ENCODE measurements at places on chromosomes 16 and 17.

- DNase-seq: peak; percentile 72
Measured at GRCh38 chr17:57480438-57481196, 224.3 kb downstream of the MSI2 start.

DNA sequence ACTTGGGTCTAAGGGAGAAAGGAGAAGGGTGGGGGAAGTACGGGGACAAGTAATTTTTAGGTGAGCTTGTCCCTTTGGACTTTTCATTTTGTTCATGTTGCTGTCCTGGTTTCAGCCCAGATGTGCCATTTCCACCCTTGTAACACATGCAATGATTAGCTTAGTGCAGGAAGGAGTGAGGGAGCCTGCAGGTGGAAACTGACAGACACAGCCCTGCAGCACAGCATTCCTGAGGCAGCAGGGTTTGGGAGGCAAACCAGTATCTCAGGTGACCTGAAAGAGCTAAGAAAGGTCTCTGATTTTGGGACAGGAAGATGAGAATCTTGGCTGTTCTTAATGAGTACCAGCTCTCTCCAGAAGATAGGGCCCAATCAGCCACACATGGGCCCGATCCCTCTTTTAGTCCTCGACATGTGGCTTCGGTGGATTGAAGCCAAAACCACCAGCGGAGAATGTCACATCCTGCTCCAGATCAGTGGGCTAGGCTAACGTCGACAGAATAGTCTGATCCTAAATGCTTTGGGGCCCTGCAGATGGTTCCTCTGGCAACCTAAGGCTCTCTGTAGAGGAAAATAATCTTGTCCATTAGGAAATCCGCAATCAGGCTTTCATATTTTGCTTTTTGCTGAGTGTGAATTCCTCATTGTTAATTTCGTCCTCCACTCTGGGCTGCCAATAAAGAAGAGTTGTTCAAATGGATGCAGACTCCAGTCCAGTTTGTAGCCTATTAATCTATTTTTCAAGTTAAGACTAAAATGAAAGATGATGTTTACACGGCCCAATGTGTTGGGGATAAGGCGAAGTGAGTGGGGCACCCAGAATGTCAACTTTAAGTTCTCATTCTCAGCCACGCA lies 3.8 kb upstream of the RNF157 start:
- peak; percentile 50 for DNase-seq

DNA sequence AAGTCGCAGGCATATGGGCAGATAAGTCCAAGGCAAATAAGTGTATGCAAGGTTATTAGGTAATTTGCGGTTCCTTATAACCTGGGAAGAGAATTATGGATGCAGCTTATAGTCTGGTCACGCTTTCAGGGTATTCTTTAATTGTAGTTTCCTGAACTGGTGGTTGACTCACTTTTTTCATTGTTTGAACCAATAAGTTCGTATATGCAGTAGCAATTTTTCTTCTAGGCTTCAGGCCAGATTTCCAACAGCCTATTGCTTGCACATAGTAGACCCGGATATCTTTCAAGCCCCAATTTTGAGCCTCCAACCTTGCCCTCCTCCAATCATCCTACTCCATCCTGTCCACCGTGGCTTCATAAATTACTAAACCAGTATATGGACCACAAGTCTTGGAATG lies 12.8 kb downstream of the CEP95 start:
- DNase-seq: no peak

DNA sequence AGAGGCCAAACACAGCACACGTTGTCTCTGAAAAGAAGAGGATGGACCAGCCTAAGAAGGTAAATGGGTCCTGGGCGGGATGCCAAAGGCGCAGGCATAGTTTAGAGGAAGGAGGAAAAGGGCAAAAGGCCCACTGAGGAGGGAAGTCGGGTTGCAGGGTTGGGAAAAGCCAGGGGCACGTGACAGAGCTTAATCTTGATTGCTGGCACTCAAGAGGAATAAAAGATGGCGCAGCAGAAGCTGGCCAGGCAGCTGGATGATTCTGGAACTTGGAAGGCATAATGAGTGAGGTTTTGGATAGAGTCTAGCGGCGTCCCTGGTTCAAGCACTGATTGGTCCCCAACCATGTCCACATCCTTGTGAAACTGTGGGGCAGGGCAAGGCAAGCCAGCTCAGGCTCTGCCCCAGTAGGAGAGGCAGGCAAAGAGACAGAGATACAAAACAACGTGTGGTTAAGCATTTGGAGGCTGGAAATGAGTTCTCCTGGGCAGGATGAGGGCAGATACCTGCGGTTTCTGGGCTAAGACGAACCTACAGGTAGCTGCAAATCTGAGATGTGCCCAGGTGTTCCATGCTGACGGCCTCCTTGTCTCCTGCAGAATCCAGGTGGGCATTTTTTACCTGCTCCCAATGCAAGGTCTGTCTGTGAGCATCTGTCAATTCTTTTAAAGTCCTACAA lies 52.7 kb upstream of the CIBAR2 start:
- no peak for DNase-seq

GRCh38 chr16:21117567-21117966 lies 33.1 kb downstream of the DNAH3 start:
- DNase-seq: no peak

GRCh38 chr17:82924812-82925211 lies 85.0 kb upstream of the ZNF750 start:
- peak; percentile 10 for DNase-seq

- DNase-seq: no peak
Measured at GRCh38 chr17:12085076-12085949, 64.6 kb downstream of the MAP2K4 start.

DNA sequence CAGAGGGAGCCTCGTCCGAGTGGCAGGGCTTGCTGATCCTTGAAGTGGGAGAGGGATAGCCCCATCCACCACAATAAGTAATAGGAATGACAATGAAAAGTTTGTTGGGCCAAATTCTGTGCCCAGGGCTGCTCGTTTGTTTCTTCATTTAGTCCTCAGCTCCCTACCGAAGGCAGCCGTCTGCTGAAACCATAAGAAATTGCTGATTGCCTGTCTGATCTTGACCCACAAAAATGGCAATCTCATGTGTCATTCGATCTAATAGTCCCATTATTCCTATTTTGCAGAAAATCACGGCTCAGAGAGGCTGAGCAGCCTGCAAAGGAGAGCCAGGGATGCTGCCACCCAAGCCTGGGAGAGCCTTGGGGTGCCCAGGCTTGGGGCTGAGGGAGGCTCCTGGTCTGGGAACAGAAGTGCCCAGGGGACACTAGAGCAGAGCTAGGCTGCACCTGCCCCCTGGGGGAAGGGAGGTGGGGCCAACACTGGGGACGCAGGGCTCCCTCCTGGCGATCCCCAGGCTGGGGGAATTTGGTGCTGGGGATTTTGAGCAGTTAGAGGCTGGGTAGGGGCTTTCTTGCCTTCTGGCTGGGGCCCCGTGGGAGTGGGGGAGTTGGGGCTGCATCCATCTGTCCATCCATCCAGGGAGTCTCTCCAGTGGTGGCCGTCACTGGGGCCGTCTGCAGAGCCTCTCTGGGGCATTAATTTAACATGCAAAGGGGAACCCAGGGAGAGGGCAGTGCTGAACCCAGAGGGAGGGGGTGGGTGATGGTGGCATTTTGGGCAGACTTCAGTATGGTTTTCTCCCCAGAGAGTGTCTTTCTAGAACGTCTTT lies 53.5 kb downstream of the SOCS1 start:
- DNase-seq: no peak

- DNase-seq: no peak
Measured at GRCh38 chr17:6639014-6639585, 1.4 kb downstream of the KIAA0753 start.

DNA sequence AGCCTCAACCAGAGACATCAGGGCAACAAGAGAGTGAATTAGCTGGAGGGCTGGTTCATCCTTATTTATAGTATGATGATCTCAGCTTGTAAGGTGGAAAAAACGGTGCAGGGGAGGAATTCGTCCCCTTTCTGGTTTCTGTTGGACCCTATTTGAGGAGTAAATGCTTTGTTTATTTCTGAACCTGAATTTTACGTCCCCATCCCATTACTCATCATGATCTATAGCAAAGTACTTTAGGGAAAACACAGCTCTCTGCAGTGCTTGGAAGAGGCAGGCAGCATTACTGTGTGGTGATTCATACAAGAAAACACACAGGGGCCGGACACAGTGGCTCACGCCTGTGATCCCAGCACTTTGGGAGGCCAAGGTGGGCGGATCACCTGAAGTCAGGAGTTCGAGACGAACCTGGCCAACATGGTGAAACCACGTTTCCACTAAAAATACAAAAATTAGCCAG lies 8.0 kb upstream of the VAT1L start:
- DNase-seq: peak; percentile 83

GRCh38 chr16:35714665-35715064 lies 2255.3 kb downstream of the TP53TG3F start:
- no peak for DNase-seq

DNA sequence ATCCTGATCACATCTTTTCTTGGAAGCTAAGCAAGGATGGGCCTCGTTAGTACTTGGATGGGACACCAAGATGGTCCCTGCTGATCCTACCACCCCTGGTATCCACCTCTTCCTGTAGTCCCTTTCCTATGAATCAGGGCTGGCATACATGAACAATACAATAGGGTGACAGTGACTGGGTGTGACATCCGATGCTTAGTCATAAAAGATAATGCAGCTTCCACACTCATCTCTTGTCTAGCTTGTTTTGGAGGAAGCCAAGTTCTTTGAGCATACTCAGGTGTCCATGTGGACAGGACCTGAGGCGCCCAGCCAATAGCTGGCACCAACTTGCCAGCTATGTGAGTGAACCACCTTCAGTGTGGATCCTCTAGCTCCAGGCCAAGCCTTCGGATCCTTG lies 62.5 kb upstream of the NFAT5 start:
- no peak for DNase-seq

DNA sequence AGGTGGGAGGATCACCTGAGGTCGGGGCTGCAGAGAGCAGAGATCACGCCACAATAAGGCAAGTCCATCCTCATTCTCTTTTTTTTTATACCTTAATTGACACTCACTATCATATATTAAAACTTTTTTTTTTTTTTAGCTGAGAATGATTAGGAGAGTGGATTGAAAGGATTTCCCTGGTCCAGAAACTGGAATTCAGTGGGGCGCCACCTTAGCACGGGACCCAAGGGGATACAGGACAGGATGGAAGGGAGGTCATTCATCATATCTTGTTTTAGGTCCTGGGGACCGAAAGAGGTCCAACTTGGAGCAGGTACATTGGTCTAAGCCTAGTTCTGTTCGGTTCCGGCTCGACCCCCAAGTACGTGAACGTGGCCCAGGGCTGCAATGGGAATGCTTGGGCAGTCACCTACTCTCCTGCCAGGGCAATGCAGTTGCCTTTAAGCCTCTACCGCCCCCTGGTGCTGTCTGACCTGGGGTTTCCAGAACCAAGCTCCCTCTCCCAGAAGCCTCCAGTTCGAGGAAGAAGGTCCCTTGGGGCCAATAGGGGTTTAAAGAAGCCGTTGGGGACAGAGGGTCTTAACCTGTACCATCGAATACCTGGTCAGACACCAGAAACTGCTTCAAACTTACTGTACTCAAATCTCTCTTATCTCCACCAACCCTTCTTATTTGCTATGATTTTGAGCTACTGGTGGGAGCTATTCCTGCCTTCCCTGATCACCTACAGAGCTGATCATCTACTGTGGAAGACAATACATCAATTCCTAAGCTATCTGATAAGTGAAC lies 19.9 kb upstream of the GPATCH8 start:
- peak; percentile 83 for DNase-seq

DNA sequence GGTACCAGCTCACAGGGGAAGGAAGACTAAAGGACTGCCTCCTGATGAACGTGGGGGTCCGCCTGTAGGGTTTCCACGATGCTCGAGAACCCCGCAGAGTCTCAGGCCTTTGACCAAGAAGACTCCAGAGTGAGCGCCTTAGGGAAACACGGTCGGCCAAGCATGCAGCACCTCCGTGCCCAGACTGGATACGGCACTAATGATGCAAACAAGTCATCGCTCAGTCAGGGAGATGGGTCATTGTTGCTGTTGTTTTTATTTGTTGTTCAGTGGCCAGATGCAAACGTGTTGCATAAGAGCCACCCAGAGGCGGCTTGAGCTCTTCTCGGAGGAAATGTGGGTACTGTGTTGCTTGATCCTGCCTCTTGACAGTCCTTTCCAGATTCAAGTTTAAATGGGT lies 19.3 kb upstream of the RBFOX3 start:
- DNase-seq: no peak

GRCh38 chr17:80248894-80249710 lies 11.6 kb upstream of the RNF213 start:
- DNase-seq: no peak

DNA sequence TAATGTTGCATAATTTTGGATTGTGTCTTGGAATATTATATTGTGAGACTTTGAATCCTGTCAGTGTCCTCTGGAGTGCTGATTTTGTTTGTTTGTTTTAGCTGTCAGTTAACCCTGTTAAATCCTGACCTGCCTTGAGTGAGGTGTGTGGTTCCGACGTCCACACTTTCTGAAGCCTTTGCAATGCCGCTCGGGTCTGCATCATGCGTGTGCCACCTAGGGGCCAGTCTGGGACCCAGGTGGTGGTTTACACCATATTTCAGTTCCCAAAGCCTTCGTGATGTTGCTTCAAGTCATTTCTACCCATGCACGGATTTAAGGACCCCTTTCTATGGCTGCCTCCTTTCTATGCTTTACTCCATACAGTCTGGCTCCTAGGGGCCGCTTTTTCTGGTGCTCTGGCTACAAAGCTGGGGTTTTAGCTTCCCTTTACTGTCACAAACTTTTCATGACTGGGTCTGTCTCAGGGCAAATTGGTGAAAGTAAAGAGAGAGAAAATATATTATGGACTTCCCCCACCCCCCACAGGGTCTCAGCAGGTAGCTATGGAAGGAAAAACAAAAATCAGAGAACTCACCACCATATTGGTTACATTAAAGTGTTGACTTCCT lies 11.4 kb upstream of the OR4D1 start:
- peak; percentile 5 for DNase-seq

DNA sequence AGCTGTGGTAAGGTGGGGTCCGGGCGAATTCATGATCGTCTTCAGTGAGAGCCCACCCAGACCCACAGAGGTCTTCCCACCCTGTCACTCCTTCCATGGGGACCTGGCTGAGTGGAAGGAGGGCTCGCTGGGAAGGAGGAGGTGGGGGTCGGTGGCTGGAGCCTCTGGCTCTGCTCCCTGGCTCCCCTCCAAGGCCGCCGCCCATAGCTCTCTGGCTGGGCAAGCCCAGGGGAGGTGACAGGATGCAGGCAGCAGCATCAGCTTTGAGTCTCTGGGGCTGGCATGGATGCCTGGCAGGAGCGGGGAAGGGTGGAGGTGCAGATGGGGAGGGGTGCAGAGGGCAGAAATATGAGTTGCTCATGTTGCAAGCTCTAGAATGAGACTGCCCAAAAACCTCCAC lies 147.0 kb downstream of the ENGASE start:
- no peak for DNase-seq

DNA sequence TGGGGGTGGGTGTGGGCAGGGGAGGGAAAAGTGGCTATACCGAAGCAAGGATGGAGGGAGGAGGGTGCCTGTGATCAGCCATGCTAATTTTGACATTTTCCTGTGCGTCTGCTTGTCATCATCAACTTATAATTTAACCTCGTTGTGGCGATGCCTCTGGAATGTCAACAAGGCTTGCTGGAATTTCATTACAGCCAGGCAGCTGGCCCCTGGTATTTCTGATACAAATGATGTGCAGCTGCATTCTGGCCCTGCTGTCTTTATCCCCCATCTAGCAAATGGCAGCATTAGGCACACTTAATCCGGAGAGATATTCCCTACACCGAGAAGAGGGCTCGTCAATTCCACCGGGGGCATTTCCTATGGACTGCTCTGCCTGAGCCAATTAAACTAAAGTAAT lies 278.3 kb upstream of the CCL2 start:
- no peak for DNase-seq
